ENCODE measurements at places on chromosomes 7 and 10. TPM values are rescaled to one million over a fixed set of nuclear protein-coding genes. Genes with fewer than 3 reads are reported as not detected.

GRCh38 chr10:99387071-99387470 is 43.4 kb downstream of the GOT1 start:
- DNase-seq = no peak

- no peak for DNase-seq
Measured at GRCh38 chr7:157542068-157543021, 205.5 kb downstream of the DNAJB6 start.

DNA sequence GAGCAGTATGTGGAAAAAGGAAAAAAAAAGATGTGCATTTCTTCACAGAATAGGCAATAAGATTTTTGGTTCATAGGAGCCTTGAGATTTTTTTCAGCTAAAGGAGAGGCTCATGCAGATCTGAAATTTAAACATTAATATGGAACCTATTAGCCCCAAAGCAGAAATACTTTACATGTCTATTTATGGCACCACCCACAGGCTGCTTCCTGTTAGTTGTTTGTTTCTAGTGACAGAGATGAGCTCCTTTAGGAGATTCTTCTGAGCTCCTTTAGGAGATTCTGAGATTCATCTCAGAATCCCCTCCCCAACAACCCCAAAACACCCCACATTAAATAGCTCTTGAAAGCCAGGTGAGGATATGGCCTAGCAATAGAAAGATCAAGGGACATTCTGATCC is 27.9 kb upstream of the HPS1 start:
- no peak for DNase-seq

GRCh38 chr10:103839872-103840739 is 15.3 kb downstream of the SH3PXD2A start:
- no peak for DNase-seq

- peak; percentile 83 for DNase-seq
Measured at GRCh38 chr7:56083150-56083785, 9.5 kb downstream of the PHKG1 start.

PPP1R3C gene
- total RNA-seq = 5.8 TPM
